ENCODE measurements at places on chromosomes 3 and 15.
A peak's percentile ranks its signal among the peaks of the same experiment; 100 is the strongest.

GRCh38 chr15:69727121-69727924 is 274.7 kb downstream of the RPLP1 start:
- no peak for DNase-seq

DNA sequence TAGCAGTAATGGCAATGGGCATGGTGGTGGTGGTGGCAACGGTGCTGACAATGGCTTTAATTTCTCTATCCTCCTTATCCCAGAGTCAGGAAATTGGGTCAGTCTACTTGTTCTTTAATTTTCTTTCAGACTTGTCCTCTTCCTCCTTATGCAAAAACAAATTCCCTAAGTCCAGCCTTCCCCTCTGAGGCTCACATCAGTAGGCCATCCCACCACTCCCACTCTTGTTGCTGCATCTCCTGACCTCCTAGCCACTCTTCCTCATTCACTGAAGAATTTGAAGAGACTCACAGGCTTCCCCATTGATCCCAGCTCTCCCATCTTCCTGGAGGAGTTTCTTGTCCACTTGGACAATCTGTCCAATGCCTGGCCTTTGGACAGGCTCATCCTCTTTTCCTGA is 19.9 kb downstream of the DNAJB8 start:
- no peak for DNase-seq

DNA sequence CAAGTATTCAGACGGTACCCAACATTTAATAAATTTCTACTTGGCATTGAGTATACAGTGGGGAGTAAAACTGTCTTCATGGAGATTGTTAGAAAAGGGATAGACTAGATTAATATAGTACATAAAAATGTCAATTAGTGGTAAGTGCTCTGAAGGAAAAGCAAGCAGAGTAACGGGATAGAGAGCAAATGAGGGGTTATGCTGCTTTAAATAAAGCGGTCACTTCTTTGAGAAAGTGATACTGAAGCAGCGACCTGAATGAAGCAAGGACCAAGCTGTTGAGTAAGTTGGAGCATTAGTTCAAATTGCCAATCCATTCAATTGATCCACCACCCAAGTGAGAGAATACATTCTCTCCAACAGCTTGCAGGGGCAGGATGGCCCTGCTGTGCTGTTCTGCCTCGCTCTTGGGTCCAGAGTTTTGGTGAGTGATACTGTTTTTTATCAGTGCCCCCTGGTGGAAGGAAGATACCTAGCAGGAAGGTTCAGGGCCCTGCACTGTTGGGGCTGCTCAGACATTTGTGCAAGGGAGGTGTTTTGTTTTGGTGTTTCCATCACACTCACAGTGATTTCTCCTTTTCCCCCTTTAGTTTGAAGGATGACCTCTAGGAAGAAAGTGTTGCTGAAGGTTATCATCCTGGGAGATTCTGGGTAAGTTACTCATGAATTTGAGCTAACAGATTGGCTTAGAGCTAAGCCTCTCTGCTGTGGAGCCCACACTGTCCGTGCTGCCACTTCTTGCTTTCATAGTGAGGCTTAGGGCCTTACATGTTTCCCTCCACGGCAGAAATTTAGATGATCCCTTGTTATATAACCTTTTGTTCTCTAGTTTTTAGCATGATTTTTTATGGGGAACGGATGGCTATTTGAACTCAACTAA is 69.0 kb downstream of the RAB7A start:
- DNase-seq: peak; percentile 80

GRCh38 chr15:59274126-59274970 is 67.7 kb downstream of the LDHAL6B start:
- DNase-seq: peak; percentile 25

DNA sequence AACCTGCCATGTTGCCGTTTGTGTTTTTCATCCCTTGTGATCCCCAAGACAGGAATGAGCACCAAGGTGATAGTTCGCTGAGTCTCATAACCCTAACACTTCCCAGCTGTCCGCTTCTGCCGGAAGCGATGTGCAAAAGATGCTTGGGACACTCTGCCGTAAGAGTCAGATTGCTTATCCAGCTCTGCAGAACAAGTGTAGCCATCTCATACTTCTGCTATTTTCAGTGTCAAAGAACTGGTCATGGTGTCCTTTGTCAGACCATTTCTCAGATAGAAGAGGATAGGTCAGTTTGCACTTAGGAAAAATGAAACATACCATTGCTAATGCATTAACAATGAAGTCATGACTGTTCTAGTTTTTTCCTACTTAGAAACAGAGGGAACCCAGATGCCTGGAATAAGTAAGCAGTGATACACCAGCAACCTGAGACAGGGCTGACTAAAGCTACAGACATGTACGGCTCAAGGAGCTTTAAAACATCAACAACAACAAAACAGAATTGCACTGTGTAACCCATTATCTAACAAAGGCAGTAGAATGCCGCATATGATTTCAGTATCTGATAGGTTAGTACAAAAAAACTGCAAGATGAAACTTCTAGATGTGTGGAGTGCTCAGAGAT is 134.0 kb upstream of the IL12A start:
- no peak for DNase-seq

- no peak for DNase-seq
Measured at GRCh38 chr3:10845001-10845761, 29.2 kb downstream of the SLC6A11 start.

DNA sequence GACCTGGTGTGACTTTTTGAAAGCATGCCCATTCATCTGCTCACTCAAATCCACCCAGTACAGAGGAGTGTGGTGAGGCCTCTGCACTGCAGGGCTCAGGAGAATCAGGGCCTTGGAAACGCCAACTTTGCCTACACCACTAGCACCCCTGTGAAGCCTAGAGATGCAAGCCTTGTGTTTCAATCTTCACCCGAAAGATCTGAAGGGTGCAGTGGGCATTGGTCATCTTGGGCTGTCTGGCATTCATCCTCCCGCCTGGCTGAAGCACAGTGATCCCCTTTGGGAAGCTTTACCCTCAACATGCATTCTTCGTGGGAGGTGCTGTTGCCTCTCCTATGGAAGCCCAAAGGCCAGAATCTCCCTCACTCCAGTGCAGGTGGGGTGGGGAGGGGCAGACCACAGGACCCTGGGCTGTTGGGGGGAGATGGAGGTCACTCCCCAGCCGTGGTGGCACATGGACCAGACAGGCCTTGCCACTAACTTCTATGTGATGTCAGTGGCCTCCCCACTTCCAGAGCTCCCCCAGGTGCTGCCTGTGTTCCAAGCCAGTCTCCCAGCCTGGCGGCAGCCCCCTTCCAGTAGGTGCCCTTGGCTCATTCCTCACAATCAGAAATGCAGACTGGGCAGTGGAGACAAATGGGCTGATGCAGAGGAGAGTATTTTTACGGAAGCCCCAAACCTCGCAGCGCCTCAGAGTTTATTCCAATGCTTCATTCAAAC is 92.5 kb downstream of the ADAMTS17 start:
- DNase-seq: no peak

- peak; percentile 66 for DNase-seq
Measured at GRCh38 chr15:74789171-74789631, 7.3 kb downstream of the CSK start.

DNA sequence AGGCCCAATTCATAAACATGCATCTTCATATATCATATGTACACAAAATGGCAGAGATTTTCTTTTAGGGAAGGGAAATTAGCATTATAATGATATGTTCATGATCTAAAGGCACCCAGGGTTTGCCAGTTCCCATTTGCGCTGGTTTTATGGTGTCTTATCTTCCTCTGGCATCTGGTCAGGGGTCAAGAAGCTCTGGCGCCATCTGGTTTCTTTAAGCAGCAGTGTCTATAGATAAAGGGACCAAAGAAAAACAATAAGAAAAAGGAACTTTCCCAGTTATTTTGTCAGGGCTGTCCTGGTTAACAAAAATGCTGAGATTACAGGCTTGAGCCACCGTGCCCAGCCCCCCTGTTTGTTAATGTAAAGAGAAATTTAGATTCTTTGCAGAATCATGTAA is 3.3 kb upstream of the DCP1A start:
- DNase-seq: peak; percentile 13

DNA sequence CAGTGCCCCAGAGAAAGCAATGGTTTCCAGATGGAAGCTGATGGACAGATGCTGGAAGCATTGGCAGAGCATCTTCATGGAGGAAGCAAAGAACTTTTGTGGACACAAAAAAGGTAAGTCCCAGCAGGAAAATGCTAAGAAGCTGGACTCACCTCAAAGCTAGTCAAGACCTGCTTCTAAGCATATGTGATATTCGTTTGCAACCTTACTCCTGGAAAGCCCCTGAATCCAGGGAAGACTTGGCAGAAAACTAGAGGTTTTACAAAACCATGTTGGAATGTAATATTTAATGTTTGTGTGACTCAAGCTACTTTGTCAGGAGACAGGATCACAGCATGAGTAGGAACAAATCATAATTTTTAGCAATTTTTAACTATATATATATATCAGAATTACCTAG is 288.2 kb downstream of the BCHE start:
- DNase-seq: no peak

- DNase-seq: no peak
Measured at GRCh38 chr15:82890995-82891390, 61.5 kb downstream of the HOMER2 start.

GRCh38 chr15:100002086-100002620 is 268.9 kb upstream of the LYSMD4 start:
- no peak for DNase-seq

DNA sequence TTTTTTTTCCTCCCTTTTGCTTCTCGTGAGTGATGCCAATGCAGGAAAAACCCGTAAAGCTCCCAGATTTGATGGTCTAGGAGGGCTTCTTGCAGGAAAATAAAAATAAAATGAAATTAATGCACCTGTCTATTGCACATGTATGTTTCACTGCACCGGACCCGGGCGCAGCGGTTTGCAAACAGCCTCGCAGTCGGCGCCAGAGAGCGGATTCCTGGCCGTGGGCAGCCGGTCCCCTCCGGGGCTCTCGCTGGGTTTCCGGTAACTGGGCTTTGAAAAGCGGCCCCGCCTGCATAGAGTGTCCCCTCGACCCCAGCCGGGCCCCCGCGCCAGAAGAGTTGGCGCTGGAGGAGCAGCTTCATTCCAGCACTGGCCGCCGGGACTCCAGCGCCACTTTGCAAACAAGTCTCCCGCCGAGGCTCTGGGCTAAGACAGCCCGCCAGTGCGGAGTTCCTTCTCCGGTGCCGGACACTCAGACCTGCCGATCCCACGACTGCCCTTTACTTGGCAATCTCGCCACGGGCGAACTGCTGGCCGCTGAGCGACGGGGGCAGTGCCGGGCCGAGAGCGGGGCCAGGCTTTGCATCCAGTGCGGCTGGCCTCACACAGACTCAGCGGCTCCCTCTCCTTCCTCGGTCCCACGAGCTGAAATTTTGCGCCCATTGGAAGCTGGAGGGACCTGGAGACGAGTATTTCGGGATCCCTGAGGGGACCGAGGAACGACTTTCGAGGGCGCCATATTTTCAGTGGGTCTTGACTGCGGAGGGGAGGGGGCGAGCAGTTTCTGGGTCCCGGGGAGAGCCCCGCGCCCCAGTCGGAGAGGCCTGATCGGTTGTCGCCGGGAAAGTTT is 225.9 kb upstream of the C2CD4B start:
- peak; percentile 29 for DNase-seq

- DNase-seq: no peak
Measured at GRCh38 chr3:189771842-189772450, 140.8 kb downstream of the TP63 start.

GRCh38 chr3:45524565-45524964 is 70.0 kb upstream of the LIMD1 start:
- DNase-seq: no peak

- DNase-seq: no peak
Measured at GRCh38 chr3:170247875-170248274, 25.7 kb downstream of the PRKCI start.

DNA sequence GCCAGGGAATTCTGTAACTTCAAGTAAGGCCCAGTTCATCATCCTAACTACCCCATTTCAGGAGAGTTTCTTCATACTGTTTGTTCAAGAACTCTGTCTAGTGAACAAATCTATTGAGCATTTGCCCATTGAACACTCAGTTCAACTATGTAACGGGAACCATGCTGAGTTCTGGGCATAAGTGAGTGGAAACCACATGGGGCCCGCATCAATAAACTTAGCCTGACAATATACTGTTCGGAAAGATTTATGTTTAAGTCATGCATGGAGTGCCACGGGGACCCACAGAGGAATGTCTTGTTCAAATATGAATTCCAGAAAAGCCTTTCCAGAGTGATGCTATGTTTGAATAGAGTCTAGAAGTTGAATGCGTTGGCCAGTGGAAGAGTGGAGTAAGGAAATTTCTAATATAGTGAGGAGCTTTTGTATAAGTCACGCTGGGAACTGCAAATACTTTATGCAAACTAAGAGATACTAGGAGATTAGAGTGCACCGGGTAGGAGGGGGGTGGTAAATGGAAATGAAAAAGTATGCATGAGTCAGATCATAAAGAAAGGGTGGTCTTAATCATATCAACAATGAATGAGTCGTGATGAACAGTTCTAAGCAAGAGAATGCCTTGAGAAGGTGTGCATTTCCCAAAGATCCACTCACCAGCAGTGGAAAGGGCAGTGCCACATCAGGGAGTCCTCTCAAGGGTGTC is 279.8 kb downstream of the VPS13C start:
- DNase-seq: no peak
